T follicular helper cell (primary cell): ENCODE measurements at places on chromosomes 7 and 10.

- DNase-seq, result no peak
Measured at GRCh38 chr7:5831196-5831595, 49.4 kb upstream of the OCM start.

GRCh38 chr10:90968328-90969081 lies 47.6 kb upstream of the ANKRD1 start:
- no peak for DNase-seq

DNA sequence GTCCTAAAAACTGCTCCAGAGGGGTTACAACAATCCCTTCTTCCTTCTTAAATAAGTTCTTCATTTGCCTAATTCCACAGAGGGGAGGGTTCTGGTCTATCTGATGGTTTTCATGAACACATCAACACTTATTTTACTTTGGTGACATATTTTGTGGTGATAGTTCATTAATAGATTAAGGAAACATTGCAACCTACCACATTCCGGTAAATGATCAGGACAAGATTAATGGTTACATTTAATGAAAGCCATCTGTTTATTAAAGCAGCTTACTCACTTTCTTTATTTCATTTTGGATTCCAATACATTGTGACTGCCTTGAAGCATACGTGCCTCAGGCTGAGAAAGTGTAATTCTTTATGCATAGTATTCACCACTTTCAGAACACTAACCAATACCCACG lies 101.0 kb downstream of the SKIDA1 start:
- DNase-seq, result no peak

DNA sequence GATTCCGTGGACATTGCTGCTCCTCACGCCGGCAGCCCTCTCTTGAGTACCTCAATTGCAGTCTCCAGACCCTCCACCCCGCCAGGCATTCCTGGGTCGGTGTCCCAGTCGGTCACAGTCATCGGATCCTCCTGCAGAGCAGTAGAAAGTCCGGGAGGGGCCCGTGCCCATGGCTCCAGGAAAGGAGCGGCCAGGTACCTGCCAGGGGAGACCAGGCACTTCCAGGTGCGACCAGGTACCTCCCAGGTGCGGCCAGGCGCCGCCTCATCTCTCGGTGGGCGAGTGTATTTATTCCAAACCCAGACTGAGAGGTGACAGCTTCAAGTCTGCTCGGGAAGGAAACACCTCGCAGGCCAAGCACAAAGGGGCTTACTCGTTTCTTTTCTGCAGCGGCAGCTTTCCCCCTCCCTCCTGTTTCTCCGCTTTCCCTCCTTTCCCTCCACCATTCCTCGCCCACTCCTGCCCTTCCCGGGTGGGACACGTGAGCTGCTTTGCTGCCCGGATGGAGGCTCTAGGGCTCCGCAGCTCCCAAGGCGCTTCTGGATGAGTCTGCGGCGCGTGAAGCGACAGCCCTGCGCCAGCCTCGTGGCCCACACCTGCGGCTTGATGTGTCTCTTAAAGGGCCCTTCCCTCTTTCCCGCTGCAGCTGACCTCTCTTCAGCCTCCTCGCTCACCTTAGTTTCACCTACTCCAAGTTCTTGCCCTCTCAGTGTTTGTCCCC lies 39.4 kb upstream of the AGK start:
- no peak for DNase-seq

- no peak for DNase-seq
Measured at GRCh38 chr7:129797214-129797789, 155.5 kb downstream of the UBE2H start.

DNA sequence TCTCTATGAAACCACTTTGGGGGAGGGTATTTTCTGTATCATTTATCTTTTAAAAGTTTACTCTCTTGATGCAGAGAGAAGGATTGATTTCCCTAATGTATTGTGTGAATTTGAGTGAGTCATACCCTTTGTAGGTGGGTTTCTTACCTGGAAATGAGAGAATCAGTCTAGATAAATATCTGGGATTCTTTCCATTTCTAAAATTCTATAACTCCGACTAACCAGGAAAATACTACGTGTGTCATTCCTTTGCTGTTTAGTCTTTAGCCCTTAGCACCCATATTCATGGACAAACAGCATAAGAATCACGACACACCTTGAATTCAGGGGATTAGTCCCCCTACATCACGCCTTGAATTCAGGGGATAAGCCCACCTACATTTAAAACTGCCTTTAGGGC lies 139.1 kb downstream of the GATA3 start:
- no peak for DNase-seq

GRCh38 chr7:157585113-157585861 lies 248.5 kb downstream of the DNAJB6 start:
- no peak for DNase-seq

DNA sequence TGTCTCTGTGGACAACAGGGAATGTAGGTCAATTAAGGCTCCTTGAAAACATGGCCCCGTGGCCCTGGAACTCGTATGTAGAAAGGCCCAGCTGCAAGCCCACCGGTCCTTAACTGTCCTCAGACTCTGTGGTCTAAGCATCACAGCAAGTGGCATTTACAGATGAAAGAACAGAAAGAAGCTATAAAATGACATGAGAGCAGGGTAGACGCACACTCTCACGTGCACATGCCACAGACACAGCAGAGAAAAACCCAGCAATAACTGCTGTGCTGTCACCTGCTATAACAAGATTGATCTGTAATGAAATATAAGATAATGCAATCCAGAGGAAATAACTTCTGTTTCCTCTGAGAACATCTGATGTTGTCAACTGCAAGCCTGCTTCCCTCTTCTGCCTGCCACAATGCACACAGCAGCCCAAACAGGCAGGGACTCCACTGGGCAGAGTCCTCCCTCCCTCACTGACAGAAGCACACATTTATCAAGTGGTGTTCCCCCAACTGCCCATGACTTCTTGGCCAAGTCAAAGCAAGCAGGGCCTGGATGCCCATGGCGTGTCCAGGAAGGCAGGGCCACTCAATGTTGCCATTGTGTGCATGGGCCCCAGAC lies 63.9 kb downstream of the GFRA1 start:
- DNase-seq, result no peak

GRCh38 chr7:131493081-131493480 lies 63.3 kb downstream of the PODXL start:
- no peak for DNase-seq

GRCh38 chr7:64834989-64835388 lies 40.8 kb downstream of the ZNF138 start:
- DNase-seq, result no peak

DNA sequence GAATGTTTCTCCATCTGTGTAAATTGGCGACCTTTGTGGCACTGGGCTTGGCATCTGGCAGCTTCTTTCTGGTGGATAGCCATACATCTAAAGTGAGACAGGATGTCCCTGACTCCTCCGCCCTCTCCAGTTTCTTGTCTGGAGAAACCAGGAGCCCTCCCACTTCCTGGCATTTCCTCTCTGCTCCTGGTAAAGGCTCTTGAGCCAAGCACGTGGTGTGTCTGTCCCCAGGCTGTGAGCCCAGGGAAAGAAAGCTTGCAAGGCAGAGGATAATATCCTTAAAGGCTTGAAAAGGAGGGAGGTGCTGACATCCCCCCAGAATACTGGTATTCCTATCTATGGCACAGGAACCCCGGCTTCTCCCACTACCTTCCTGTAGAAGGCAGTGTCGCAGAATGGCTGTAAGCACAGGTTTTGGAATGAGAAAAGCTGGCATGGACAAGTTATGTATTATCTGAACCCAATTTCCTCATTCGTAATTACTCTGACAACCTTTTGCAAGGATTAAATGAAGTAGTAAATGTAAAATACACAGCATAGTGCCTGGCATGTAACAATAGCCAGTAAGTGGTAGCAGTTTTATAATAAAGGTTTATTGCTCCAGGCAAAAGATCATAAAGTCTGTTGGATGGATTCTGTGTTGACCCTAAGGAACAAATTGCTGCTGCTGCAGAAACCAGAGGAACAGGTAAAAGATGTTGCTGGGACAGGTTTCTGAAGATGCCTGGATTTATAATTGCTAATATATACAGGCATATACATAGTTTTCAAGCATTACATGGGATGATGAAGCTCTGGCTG lies 11.8 kb upstream of the ACSL5 start:
- no peak for DNase-seq
